ENCODE measurements at places on chromosomes 3 and 15. TPM values are rescaled to one million over a fixed set of nuclear protein-coding genes. Genes with fewer than 3 reads are reported as not detected.
A peak's percentile ranks its signal among the peaks of the same experiment; 100 is the strongest.

DNA sequence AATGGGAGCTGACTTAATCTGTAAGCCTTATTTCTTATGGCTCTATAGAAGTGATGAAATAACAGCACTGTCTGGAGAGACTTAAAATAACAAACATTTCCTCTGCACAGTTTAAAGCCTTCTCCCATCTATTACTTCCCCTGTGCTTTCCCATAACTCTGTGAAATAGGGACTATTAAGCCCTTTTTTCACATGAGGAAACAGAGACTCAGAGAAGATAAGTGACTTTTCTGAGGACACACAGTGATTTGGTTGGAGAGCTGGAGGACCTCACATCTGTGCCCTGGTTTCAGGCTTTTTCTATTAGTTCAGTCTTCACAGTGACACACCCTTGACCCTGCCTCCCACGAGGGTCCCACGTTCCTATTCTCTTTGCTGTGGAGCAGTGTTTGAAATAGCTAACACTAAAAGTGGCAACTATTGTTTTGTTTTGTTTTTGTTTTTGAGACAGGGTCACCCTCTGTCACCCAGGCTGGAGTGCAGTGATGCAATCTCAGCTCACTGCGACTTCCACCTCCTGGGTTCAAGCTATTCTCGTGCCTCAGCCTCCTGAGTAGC is 82.9 kb downstream of the ST6GAL1 start:
- no peak for DNase-seq

DNA sequence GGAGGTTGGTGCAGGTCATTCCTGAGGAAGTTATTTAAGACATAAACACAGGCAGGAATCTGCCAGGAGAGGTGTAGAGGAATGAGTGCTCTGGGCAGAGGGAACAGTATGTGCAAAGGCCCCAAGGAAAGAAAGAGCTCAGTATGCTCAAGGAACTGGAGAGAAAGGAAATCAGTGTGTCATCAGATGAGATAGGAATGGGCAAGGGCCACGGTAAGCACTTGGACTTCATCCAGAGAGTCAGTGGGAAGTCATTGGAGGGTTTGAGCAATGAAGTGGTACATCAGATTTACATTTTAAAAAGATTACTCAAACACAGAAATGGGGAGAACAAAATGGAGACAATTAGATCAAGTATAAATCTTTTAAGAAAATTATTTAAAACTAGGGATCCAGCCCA is 272.2 kb downstream of the ADAMTSL3 start:
- no peak for DNase-seq

DNA sequence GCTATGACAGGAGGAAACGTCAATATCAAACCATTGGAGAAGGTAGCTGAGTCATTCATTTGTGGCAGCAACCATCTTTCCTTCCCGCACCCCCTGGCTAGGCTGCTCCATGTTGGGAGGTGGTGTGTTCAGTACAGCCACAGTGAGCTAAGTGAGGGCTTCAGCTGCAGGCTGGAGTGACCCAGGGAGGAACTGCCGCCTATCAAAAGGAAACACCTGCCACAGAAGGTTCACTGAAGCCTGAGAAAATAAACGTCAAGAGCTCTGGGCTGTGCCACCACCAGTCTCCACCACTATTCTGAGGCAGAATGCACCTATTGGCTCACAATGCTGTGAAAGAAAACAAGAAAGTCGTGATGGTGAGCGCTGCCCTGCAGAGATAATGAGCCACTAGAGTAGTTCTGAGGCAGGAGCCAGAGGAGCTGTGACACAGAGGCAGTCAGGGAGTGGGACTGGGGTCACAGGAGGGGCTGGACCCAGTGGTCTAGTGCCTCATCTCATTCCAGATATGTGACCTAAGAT is 34.8 kb upstream of the CD47 start:
- DNase-seq, result no peak

Gene LRRN1
- total RNA-seq, result 0.21 TPM

DNA sequence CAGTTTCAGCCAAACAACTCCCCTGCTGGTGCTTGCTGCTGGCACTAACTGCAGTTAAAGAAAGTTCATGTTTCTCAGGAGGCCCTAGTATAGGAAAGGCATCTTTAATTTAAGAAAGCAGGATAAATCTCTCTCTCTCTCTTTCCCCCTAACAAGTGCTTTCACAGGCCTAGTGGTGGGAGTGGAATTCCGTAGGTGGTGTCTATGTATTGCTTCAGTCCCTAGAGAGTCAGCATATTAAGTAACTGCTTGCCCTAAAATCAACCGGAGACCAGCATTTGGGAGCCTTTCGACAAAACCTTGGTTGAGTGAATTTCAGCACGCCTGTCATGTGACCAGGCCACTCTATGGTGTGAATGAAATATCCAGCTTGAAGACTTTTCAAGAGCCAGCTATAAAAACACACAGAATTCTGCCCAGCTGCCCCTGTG is 169.2 kb upstream of the TGFBR2 start:
- peak; percentile 82 for DNase-seq

DNA sequence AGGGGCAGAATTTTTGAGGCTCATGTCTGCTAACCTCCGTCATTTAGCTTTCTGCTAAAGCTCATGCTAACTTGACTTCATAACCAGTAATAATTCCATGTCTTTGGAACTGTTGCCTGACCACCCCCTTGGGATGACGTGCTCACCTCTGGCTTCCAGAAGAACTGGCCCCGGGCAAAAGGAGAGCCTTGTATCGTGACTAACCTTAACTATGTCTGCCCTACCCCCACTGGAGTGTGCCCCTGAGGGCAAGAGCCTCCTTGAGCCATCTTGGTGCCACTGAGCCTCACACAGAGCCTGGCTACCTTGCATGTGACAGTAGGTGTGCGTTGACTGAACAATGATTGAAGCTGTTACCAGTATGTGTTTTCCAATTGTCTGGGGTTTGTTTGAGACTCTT is 4.7 kb downstream of the LRRK1 start:
- no peak for DNase-seq

Gene GCSAM
- not detected for total RNA-seq

DNA sequence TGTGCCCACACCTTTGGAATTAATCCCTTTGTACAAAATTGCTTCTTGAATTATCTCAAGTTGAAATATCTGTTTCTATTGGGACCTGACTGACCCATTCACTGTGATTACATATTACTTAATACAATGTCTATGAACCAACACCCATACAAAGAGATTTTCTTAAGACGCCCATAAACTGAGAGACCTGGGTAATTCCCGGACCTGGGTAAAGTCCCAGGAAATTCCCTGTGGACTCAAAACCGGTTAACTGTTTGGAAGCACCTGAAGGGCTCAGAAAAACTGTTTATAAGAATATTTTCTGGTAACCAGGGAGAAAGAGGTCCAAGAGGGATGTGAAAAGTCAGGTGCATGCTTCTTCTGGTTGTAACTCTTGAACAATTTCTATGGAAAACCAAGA is 314.0 kb upstream of the WNT5A start:
- DNase-seq, result no peak

Gene PLXNB1
- total RNA-seq, result 59.2 TPM

DNA sequence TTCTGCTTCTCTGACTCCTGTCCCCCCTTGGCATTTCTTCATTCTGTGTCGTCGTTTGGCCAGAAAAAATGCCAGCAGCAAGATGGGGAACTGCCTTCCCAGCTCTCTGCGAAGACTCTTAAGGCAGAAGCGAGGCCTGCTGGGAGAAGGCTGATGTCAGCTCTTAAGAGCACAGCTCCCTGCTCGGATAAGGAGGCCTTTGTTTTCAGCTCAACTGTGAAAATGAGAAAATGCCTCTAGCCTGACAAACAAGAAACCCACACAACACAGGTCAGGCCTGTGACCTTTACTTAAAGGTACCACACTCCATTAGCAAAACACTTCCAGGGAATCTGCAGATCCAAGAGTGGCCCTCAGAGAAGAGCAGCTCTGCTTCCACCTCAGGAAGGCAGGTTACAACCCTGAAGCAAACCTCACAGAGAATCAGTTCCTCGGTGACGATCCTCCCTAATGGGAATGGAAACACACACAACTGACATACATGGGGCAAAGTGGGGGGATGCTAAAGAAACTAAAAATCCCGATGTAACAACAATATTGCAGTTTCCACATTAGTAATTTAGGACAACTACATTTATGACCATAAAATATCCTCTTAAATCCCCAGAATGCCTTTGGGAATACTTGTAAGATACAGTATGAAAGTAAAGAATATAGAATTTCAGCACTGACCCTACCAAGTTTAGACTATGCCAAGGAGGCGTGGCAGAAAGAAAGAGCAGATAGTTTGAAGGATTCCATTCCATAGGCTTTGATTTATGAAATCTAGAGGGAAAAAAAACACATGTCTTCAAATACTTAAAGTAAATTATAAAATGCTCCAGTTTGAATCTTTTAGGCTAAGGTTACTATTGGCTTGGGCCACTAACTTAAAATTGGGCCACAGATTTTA is 52.1 kb downstream of the VGLL4 start:
- DNase-seq, result peak; percentile 60

Gene PRTG
- 1.7 TPM for total RNA-seq

GRCh38 chr3:71499227-71499876 is 84.2 kb downstream of the FOXP1 start:
- no peak for DNase-seq

DNA sequence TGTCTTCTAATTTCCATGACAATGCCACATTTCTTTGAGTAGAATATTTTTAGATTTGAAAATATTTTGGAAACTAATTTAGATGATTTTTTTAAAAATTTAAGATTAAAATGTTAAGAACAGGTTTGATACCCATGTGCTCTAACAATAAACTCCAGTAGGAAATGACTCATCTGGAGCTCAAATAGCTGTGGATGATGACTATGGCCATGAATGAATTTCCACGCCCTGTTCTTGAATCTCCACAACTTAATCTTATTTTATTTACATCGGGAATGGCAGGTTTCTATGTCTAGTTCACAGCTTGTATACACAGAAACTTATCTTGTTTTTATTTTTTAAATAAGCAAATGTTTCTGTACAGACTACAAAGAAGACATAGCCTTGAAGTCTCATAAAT is 726.8 kb downstream of the NAALADL2 start:
- DNase-seq, result peak; percentile 27

GRCh38 chr15:25719101-25719985 is 143.8 kb downstream of the ATP10A start:
- no peak for DNase-seq

DNA sequence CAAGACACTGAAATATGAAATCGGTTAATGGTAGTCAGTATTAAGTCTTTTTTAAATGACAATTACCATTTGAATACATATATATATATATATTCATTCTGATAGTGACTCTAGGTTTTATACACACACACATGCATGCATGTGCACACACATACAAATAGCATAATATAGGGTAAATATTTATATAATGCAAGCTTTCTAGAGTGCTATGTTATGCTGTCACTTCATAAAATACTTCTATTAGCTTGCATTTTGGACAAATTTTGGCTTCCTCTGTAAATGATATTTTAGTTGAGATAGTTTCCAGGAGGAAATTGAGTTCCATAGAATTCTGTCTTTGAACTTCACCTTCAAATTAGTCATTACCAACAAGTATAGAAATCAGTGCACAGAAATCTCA is 89.9 kb upstream of the EPHA3 start:
- DNase-seq, result no peak

GRCh38 chr3:187798531-187799530 is 53.6 kb upstream of the BCL6 start:
- no peak for DNase-seq

GRCh38 chr3:176814285-176814684 is 383.0 kb downstream of the TBL1XR1 start:
- peak; percentile 78 for DNase-seq

Gene ROPN1B
- not detected for total RNA-seq

GRCh38 chr15:78093242-78094020 is 1.1 kb downstream of the SH2D7 start:
- DNase-seq, result peak; percentile 98

DNA sequence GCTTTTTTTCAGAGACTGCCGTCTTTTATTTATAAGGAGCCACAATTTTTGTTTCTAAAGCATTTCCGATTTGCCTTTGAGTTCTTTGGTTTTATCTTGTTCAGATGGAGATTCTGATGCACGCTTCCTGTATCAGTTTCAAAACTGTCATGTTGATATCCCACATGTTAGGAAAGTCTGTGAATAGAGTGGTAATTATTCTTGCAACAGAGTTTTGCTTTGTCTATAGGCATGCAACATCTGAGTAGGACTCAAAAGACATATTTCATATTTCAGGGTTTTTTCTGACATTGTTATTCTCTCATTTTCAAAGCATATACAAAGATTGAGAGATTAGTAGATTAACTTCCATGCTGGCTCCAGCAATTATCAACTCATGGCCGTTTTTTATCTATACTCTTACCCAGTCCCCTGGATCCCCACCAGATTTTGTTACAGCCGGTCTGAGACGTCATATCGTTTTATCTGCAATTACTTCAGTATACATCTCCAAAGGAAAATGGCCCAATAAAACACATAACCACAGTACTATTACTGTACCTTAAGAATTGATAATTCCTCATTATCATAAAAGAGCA is 22.4 kb downstream of the PAQR5 start:
- DNase-seq, result no peak

- no peak for DNase-seq
These were observed at the start of gene C15orf62 for GRCh38 chr15:40769274-40770146. C15orf62 (plus strand) TSS chr15:40769980; CDS start chr15:40770496, 516 bp downstream.

- no peak for DNase-seq
These were observed 53.5 kb upstream of the KIF23 start for GRCh38 chr15:69360642-69361041.

DNA sequence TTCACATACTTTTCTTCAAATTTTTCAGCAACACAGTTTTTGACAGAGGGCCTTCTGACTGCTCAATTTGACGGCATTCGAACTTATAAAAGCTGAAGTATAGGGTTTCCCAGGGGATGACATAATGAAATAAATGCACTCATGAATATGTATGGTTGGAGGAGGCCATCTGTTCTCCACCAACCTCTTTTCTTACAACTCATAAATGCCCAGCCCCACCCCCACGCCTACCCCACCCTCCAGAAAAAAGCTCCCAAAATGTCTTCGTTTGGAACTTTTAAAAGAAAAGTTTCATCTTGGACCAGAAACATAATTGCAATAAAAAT is 211.6 kb upstream of the LRRN1 start:
- DNase-seq, result no peak

DNA sequence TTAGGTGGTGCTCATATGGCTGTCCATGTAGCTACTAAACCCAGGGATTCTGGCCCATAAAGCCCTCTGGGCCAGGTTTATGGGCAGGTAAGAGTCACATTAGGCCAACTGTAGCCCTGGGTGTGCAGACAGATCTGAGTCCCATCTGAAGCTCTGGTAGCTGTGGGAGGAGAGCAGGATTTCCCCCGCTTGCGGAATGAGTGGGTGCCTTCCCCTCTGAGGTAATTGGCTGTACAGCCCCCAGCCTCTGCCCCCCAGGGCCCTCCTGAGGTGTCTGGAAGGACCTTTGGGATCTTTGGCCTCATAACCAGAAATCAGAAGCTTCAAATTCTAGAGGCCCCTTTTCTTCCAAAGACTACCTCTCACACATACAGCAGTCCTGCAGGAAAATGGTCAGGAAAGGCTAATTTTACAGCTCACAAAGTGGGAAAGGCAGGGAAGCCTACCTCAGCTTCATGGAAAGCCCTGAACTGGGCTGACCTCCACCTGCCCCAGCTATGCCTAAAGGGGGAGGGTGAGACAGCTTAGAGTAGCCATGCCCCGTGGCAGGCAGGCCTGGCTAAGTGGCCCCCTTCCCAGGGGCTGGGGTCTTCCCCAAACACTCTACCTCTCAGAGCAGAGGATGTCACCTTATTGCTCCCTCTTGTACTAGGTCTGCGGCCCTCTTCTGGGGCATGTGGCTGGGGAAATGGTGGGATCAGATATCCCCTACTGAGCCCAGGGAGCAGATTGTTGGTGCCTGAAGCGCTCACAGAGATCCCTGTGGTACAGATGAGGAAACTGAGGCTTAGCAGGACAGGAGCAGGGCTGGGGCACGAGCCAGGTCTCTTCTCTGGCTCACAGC is 16.8 kb downstream of the HEMK1 start:
- no peak for DNase-seq

Gene CGNL1
- total RNA-seq, result 4.0 TPM

Gene TMC3
- total RNA-seq, result not detected

Data from myocyte (in vitro differentiated cells).